NCI-H345 (cell line): ENCODE measurements at places on chromosomes 12 and 14.

DNA sequence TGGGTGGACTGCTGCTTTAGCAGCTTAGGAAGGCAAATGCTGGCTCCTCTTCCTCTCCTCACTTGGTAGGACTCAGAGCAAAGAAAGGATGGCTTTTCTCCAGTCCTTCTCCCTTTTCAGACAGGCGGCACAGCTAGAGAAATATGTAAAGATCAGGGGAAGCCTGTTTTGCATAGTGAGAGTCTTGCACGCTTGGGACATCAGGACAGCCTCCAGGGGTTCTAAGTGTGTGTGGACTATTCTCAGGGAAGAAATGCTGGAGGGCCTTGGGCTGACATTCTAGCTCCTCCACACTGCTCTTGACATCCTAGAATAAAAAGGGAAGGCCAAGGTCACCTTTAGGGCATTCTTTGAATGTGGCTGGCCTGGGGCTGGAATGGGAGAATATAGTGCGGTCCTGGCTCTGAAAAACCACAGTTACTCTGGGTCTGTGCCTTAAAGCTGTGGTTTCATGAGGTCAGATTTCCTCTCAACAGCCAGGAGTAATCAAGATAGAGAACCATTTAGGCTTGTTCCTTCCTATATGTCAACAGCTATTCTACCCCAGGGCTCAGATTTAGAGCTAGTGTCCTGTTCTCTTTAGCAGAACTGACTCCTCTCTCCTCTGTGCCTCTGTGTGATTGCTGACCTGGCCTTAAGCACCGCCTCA is 24.3 kb downstream of the CMA1 start:
- DNase-seq: no peak

DNA sequence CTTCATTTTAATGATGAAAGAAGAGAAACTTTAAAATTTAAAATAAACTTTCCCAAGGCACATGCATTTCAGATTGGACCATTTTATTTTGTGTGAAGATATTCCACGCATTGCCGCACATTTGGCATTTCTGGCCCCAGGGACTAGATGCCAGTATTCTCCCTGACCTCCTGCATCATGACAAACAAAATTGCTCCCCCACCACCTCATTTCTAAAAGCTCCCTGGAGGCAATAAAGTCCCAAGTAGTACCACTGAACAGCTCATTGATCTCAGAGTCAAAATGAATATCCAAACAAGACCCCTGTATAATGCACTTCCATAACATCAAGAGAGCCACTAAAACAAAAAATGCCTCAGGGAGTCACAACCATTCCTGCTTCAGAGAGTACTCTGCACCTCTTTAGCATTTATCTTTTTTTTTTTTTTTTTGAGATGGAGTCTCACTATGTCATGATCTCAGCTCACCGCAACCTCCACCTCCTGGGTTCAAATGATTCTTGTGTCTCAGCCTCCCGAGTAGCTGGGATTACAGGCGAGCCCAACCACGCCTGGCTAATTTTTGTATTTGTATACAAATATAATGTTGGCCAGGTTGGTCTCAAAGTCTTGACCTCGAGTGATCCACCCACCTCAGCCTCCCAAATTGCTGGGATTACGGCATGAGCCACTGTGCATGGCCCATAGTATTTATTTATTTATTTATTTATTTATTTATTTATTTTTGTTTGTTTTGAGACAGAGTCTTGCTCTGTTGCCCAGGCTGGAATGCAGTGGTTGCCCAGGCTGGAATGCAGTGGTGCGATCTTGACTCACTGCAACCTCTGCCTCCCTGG is 48.8 kb upstream of the RASSF3 start:
- no peak for DNase-seq

- peak; percentile 6 for DNase-seq
Observed at GRCh38 chr14:74945261-74945851, 10.0 kb downstream of the PGF start.

- no peak for DNase-seq
Observed at GRCh38 chr14:38964630-38965029, 138.4 kb downstream of the SEC23A start.

DNA sequence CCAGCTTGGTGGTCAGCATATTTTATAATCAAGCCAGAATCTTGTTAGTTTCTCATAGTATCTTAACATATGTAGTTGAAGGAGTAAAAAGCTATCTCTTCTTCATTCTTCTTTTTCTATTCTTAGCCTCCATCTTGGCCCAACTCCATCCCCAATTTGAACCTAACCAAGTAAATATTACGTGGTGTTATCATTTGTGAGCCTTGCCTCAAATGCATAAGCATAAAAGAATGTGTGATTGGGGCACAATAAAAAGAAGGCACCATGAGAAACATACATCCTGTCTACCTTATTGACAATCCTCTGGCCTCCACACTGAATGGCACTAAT is 181.4 kb upstream of the BMP4 start:
- DNase-seq: no peak

GRCh38 chr14:100774164-100774537 is 47.5 kb downstream of the DLK1 start:
- DNase-seq: no peak

- no peak for DNase-seq
Observed at GRCh38 chr12:92438641-92439419, 264.0 kb upstream of the PLEKHG7 start.

GRCh38 chr12:2533036-2533435 is 261.7 kb upstream of the FKBP4 start:
- no peak for DNase-seq

GRCh38 chr12:99611117-99611516 is 36.4 kb upstream of the GARIN6 start:
- DNase-seq: no peak

- DNase-seq: no peak
Observed at GRCh38 chr14:89215114-89215513, 201.9 kb downstream of the FOXN3 start.
